ENCODE measurements at places on chromosomes 12 and 14.

DNA sequence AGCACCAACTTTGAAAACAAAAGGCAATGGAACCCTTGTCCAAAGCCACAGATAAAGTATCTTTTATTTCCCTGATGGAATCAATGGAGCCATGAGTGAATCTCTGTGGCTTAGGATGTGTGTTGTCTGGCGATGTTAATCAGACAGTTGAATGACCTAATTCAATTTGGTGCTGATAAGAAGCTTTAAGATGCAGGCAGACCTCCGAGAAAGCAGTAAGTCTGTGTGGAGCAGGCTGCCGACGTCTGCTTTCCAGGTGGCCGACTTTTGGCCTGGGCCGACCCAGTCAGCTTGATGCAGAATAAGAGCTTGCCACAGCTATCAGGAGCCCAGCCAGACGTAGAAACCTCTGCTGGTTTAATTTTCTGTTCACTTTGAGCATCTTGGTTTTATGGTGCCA is 21.1 kb upstream of the TMEM132C start:
- DNase-seq: no peak

DNA sequence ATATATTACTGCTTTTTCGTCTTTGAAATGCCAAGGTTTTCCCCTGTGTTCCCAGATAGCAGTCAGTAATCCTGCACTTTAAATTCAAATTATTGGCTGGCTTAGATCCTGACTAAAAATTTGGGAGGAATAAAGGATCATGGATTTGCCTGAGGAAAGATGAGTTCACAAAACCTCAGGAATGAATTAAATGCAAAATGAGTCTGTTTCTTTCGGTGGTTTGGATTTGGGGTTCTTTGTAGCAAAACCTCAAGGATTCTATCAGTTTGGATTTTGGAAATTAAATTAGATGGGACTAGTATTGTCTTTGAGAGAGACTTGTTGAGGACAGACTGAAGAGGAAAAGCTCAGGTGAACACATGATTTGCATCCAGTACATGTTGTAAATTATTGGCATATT is 36.1 kb downstream of the PPFIBP1 start:
- no peak for DNase-seq

GRCh38 chr12:46430340-46430948 is 57.9 kb upstream of the SLC38A2 start:
- DNase-seq: no peak

DNA sequence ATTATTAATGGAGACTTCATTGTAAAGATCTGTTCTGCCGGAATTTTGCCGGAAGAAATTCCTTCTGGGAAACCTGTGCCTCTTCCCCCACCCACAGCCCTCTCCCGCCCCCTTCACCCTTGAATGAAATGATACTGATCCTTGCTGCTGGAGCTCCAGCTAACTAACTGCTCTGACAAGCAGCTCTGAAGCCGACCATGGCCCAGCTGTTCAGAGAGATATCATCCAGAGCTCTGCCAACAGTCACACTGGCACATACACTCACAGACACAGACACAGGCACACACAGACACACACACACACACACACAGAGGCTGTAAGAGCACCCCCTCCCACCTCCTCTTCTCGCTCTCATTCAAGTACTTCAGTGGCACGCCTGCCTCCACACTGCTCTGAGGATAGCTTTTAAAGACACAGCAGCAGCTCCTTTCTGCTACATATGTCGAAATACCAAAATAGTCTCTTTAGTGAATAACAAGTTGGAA is 88.6 kb downstream of the R3HDM2 start:
- no peak for DNase-seq

GRCh38 chr12:14873440-14874185 is 12.0 kb downstream of the MGP start:
- no peak for DNase-seq

GRCh38 chr14:67440513-67440912 is 28.5 kb upstream of the PLEK2 start:
- DNase-seq: no peak

DNA sequence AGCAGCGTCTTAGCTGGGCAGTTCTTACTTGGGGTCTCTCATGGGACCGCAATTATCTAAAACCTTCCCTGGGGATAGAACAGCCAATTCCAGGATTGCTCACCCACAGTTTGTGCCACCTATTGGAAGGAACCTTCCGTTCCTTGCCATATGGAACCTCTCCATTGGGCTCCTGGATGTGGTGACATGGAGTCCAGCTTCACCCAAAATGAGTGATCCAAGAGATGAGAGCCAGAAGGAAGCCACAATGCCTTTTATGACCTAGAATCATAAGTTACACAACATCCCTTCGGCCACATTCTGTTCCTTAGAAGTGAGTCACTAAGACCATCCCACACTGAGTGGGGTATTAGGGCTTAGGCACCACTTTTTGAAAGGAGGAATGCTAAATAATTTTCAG is 164.4 kb downstream of the FBXL14 start:
- DNase-seq: no peak

- no peak for DNase-seq
These were observed 26.8 kb downstream of the GNPTAB start for GRCh38 chr12:101803978-101804377.
